ENCODE measurements at places on chromosomes 11 and 22. TPM values are rescaled to one million over a fixed set of nuclear protein-coding genes. Genes with fewer than 3 reads are reported as not detected.

Gene OR51B5
- total RNA-seq = 0.30 TPM

Gene PGR
- not detected for total RNA-seq

Gene HBB
- not detected for total RNA-seq

Gene PMM1
- total RNA-seq = 60.1 TPM

Gene KCNK7
- total RNA-seq = 0.76 TPM

Gene TMEM86A
- total RNA-seq = 0.26 TPM
